Tibial artery (tissue), 4 donors: ENCODE measurements at places on chromosomes 6 and 20.
A peak's percentile ranks its signal among the peaks of the same experiment; 100 is the strongest.

GRCh38 chr6:20404641-20405032 lies 3.0 kb downstream of the E2F3 start:
- H3K27me3 ChIP-seq, result no peaks in the 10 kb centered on the region
- H3K27ac ChIP-seq, result peak overlapping the region; percentile 94
- peaks cover 31% of the 10 kb centered on the region for H3K4me1 ChIP-seq

- no peaks in the 10 kb centered on the region for H3K36me3 ChIP-seq
- no peak for DNase-seq
- no peak overlapping the region for H3K4me3 ChIP-seq
- no peaks in the 10 kb centered on the region for H3K4me1 ChIP-seq
These were observed 122.3 kb downstream of the JARID2 start for GRCh38 chr6:15368186-15368585.

GRCh38 chr6:69768664-69769063 lies 28.1 kb downstream of the LMBRD1 start:
- H3K27ac ChIP-seq, result no peak overlapping the region
- no peaks in the 10 kb centered on the region for H3K27me3 ChIP-seq
- no peak overlapping the region for H3K4me3 ChIP-seq
- H3K4me1 ChIP-seq, result no peaks in the 10 kb centered on the region
- H3K36me3 ChIP-seq, result no peaks in the 10 kb centered on the region
- DNase-seq, result no peak

DNA sequence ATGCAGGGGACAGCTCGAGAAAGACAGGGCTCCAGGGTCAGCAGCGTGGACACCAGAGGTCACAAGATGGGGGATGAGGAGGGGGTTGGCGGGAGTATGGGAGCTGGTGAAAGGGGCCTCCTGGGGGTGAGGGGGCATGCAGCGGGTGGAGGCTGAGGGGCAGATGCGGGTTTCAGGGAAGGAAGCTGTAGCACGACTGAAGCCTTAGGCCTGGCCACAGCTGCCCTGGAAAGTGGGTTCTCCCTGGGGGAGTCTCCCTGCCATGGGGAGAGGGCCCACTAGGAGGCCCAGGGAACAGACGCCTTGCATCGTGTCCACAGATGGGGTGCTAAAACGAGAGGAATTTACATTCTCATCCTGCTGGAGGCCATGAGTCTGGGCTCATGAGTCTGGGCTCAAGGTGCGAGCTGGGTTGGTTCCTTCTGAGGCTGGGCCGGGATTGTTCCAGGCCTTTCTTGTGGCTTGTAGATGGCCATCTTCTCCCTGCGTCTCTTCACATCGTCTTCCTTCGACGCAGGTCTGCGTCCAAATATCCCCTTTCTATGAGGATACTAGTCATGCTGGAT lies 18.0 kb downstream of the APCDD1L start:
- H3K4me3 ChIP-seq, result no peak overlapping the region
- no peaks in the 10 kb centered on the region for H3K4me1 ChIP-seq
- H3K36me3 ChIP-seq, result peaks cover 5% of the 10 kb centered on the region
- DNase-seq, result no peak
- no peaks in the 10 kb centered on the region for H3K27me3 ChIP-seq

DNA sequence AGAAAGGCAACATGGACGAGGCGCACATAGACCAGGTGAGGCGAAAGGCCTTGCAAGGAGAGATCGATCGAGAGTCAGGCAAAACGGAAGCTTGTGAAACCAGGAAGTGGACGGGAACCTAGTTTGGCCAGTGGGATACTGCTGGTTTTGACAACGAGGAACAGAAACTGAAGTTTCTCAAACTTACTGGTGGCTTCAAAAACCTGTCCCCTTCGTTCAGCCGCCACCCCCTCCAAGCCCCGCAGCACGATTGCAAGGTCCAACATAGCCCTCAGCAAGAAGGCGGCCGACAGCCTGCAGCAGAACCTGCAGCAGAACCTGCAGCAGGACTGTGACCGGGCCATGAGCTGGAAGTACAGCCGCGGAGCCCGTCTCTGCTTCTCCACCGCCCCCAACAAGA lies 238.0 kb downstream of the KHDC1L start:
- H3K4me1 ChIP-seq, result no peaks in the 10 kb centered on the region
- H3K36me3 ChIP-seq, result no peaks in the 10 kb centered on the region
- no peak for DNase-seq
- no peaks in the 10 kb centered on the region for H3K27me3 ChIP-seq
- no peak overlapping the region for H3K4me3 ChIP-seq

- H3K36me3 ChIP-seq, result no peaks in the 10 kb centered on the region
- H3K27me3 ChIP-seq, result peaks cover 4% of the 10 kb centered on the region
These were observed 475.8 kb upstream of the JARID2 start for GRCh38 chr6:14770040-14770439.

GRCh38 chr6:56220078-56220477 lies 27.3 kb downstream of the COL21A1 start:
- H3K4me1 ChIP-seq, result no peaks in the 10 kb centered on the region
- H3K36me3 ChIP-seq, result no peaks in the 10 kb centered on the region
- H3K27ac ChIP-seq, result no peak overlapping the region
- no peaks in the 10 kb centered on the region for H3K27me3 ChIP-seq

DNA sequence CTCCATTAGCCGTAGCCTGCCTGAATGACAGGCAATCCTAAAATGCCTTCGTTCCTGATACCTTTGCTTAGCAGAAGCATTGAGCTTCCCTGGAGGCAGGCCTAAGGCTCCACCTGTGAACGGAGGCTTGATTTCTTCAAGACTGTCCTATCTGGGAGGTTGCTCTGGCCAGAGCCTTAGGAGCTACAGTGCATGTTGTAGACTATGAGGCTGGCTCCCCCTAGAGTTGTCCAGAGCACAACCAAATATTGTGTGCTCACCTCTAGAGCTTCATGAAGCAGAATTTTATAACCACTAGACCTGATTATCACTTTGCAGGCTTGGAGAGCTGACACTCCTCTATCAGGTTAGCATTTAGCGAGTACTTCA lies 217.8 kb downstream of the MAFB start:
- no peaks in the 10 kb centered on the region for H3K27me3 ChIP-seq
- H3K4me1 ChIP-seq, result peaks cover 7% of the 10 kb centered on the region
- H3K36me3 ChIP-seq, result no peaks in the 10 kb centered on the region
- H3K27ac ChIP-seq, result no peak overlapping the region

- H3K4me1 ChIP-seq, result no peaks in the 10 kb centered on the region
- no peak overlapping the region for H3K27ac ChIP-seq
- H3K36me3 ChIP-seq, result no peaks in the 10 kb centered on the region
- H3K4me3 ChIP-seq, result no peak overlapping the region
- no peaks in the 10 kb centered on the region for H3K27me3 ChIP-seq
These were observed 103.4 kb downstream of the PDE10A start for GRCh38 chr6:165559632-165560031.

DNA sequence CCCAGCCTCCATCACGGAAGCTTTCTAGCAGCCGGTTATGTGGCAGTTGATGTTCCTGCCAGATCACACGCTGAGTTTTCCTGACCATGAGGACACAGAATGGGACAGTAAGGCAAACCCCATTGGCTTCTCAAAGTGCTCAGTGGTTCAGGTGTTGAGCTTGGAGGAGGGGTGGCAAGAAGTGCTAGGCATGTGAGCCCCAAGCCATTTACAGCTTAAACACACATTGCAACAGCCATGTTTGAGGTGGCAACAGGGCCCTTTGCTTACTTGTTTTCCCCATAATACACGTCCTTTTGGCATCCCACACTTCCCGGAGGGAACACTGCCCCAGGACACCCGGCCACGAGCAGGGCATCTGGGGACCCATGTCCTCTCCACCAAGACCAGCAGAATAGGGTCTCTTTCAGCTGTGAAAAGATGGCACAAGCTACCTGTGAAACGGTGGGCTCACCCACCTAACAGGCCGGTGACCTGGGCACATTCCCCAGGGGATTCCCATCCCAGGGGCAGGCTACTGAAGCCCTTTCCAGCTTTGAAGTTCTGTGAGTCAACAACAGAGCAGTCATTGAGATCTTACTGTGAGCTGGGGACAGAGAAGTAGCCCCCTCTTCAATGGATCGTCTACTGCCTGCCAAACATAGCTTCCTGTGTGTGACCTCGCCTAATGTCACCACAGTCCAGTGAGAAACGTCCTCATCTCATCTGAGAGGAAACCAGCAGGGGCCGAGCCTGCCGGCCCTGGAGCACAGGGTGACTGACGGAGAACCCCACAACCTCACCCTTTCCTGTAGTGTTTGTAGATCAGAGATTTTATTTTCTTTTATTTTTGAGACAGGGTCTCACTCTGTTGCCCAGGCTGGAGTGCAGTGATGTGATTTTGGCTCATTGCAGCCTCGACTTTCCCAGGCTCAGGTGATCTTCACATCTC lies 4.0 kb upstream of the TLDC2 start:
- no peak overlapping the region for H3K4me3 ChIP-seq
- no peaks in the 10 kb centered on the region for H3K27me3 ChIP-seq
- no peaks in the 10 kb centered on the region for H3K4me1 ChIP-seq
- H3K27ac ChIP-seq, result no peak overlapping the region
- DNase-seq, result no peak

GRCh38 chr6:33243476-33243875 lies 28.2 kb downstream of the VPS52 start:
- H3K4me1 ChIP-seq, result peaks cover 5% of the 10 kb centered on the region
- no peak overlapping the region for H3K27ac ChIP-seq
- no peak for DNase-seq
- H3K27me3 ChIP-seq, result peaks cover 40% of the 10 kb centered on the region
- H3K36me3 ChIP-seq, result no peaks in the 10 kb centered on the region

- H3K4me1 ChIP-seq, result no peaks in the 10 kb centered on the region
- H3K4me3 ChIP-seq, result no peak overlapping the region
- H3K36me3 ChIP-seq, result no peaks in the 10 kb centered on the region
- H3K27ac ChIP-seq, result no peak overlapping the region
These were observed 589.9 kb upstream of the SLC35B3 start for GRCh38 chr6:9025228-9025627.

DNA sequence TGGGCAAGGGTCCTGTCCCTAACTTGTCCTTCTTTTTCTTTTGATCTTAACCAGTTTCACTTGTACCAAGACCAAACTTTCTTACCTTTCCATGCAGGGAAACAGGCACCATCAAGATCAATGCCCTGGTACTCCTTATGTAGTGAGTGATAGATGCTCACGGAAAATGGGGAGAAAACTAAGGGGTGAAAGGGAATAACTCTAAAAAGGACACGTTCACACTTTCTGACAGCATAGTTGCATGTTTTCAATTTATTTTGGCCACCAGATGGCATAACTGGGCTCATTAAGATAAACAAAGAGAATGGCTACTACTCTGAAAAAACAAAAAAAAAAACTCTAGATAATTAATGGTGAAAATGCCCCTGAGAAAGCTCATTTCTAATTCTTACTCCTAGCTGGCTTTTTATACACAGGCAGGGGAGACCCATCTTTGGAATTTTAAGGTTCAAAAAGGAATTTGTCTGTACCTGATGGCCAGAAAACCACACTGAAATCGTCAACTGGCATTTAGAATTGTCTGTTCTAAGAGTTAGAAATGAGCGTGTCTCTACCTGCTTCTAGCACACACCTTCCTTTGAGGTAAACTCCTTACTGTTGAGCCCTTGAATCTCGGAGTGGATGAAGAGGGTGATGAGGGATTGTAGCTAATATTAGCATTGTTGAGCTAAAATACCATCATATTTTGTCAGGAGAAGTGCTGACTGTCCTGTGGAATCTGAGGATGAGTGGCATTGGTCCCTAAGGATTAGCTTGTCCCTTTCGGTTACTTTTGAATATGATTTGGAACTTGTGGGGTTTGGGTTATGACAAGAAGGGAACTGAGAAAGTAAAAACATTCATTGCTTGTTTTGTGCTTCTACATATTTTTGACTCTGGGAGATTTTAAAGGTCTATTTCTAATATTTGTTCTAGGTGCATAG lies 62.2 kb upstream of the DDR1 start:
- no peak for DNase-seq
- H3K27ac ChIP-seq, result peak overlapping the region; percentile 48
- H3K27me3 ChIP-seq, result no peaks in the 10 kb centered on the region
- no peaks in the 10 kb centered on the region for H3K4me1 ChIP-seq

DNA sequence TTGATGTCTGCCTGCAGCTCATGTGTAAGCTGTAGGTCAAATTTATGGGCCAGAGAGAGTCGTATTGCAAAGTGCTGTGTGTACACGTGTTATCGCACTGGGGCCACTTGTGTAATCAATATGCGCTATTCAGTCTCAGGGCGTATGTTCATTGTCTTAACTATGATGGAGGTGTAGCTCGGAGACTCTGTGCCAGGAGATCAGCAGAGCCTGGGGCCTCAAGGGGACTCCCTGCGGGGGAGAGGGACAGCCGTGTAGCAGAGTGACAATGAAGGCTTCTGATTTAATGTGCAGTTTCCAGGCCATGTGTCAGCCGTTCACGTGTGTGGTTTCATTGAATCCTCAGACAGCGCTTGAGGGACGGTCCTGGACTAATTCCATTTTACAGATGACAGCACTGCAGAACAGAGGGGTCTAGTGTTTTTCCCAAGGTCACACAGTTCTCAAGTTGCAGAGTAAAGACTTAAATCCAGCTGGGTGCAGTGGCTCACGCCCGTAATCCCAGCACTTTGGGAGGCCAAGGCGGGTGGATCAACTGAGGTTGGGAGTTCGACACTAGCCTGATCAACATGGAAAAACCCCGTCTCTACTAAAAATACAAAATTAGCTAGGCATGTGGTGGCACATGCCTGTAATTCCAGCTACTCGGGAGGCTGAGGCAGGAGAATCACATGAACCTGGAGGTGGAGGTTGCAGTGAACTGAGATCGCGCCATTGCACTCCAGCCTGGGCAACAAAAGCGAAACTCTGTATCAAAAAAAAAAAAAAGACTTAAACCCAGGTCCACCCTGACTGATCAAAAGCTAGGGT lies 242.5 kb downstream of the PREX1 start:
- peaks cover 36% of the 10 kb centered on the region for H3K27me3 ChIP-seq
- no peaks in the 10 kb centered on the region for H3K36me3 ChIP-seq
- H3K27ac ChIP-seq, result no peak overlapping the region
- H3K4me1 ChIP-seq, result no peaks in the 10 kb centered on the region
- no peak overlapping the region for H3K4me3 ChIP-seq
- no peak for DNase-seq

DNA sequence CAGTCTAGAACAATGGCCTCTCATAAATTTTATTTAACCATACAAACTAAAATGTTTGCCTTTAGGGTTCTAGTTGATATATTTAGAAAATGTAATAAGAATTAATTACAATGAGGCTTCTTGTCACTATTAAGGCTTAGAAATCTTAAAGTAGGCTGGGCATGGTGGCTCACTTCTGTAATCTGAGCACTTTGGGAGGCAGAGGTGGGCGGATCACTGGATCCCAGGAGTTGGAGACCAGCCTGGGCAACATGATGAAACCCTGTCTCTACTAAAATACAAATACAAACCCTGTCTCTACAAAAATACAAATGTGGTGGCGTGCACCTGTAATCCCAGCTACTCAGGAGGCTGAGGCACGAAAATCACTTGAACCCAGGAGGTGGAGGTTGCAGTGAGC lies 99.0 kb upstream of the ADGRF1 start:
- H3K4me1 ChIP-seq, result no peaks in the 10 kb centered on the region
- no peak overlapping the region for H3K4me3 ChIP-seq
- DNase-seq, result no peak
- H3K36me3 ChIP-seq, result no peaks in the 10 kb centered on the region
- H3K27ac ChIP-seq, result no peak overlapping the region
- no peaks in the 10 kb centered on the region for H3K27me3 ChIP-seq

- no peak overlapping the region for H3K4me3 ChIP-seq
- no peaks in the 10 kb centered on the region for H3K4me1 ChIP-seq
- DNase-seq, result no peak
- H3K27ac ChIP-seq, result no peak overlapping the region
These were observed 7.3 kb upstream of the MAVS start for GRCh38 chr20:3839328-3839727.

GRCh38 chr6:145315982-145316600 lies 419.2 kb downstream of the EPM2A start:
- no peak overlapping the region for H3K27ac ChIP-seq
- no peak overlapping the region for H3K4me3 ChIP-seq
- DNase-seq, result no peak
